CD4-positive, alpha-beta T cell treated with Interleukin-4 for 1 hour (primary cell): ENCODE measurements at places on chromosomes 6 and 20.

- DNase-seq: no peak
These were observed 29.6 kb upstream of the VEGFA start for GRCh38 chr6:43740321-43740960.

GRCh38 chr6:14693301-14694192 is 552.3 kb upstream of the JARID2 start:
- no peak for DNase-seq

DNA sequence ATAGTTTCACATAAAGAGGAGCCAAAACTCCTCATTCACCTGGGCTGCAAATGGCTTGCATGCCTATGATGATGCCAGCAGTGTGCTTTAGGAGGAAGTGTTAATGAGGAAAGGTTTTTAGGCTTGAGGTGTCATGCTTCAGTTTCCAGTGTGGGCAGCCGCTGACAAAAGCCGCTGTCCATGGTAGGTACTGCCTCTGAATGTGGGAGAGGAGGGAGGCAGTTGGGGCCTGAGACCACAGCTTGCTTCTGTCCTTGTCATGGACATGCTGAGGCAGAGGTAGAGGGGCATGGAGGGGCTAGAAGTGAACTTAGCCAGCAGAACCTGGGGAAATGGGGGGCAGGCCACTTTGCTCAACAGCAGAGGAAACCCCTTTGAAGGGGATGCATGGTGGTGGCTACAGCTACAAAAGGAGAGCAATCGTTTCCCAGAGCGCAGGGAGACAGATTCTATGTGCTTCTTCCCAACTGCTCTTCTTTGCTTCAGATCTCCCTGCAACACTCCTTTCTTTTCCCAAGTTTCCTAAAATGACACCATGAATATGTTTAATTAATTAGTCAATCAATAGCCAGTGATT is 372.1 kb upstream of the CNR1 start:
- DNase-seq: no peak

- DNase-seq: no peak
These were observed 5.7 kb downstream of the C20orf204 start for GRCh38 chr20:64041781-64042053.

GRCh38 chr20:48790473-48791003 is 37.3 kb downstream of the PREX1 start:
- DNase-seq: no peak

GRCh38 chr20:17228624-17229061 is 1.8 kb downstream of the PCSK2 start:
- no peak for DNase-seq

- DNase-seq: no peak
These were observed 108.4 kb upstream of the PLEKHG1 start for GRCh38 chr6:150491131-150491810.

DNA sequence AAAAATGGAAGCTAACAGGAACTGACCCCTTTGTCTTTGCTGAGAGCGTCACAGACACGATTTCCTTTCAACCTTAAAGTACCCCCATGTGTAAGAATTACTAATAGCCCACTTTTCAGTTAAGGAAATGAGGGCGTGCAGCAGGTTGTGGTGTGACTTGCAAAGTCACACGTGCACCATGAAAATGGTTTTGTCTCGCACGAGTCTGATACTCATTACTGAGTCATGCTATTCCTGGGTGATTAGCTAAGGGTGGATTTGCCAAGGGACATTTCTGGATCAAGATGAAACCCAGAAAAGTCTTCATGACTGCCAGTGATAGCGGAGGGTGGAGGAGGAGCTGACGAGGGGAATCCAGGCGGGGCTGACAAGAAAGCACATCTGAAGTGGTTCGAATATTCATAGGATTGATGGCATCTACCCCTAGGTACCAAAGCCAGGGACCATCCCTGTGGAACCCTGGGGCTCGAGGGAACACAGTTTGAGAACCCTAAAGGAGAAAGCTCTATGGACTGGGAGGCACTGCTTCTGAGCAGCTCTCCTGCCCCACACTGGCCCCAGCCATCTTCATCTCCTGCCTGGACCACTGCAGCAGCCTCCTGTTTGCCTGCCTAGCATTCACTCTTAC is 12.1 kb upstream of the NFATC2 start:
- DNase-seq: no peak
